ENCODE measurements at places on chromosomes 1 and 21.

DNA sequence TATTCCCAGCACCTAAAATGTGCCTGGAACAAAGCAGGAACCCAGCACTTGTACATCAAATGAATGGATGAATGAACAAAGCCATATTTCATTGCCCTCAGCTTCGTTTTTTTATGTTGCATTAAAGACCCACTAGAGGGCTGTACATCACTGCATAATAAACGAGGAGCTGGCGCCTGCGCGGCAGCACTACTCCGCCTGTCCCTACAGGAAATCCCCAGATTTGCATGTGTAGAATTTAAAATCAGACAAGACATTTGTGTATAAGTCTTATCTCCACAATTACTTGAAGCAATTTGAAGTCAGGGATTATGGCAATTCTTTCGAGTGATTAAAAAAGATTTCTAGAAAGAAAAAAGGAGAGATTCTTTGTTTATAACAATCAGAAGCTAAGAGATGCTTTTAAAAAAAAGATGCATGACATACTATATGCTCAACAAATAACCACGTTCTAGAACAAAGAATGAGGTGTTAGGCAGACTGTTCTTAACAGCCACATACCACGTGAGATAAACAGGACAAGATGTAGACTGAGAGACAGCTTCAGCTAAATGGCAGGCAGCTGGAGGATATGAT is 5.4 kb upstream of the NEK2 start:
- DNase-seq: peak; percentile 55

GRCh38 chr21:46033410-46034400 is 52.1 kb downstream of the COL6A1 start:
- no peak for DNase-seq

GRCh38 chr1:203405703-203406438 is 54.9 kb upstream of the FMOD start:
- no peak for DNase-seq

- DNase-seq: no peak
Measured at GRCh38 chr1:178774263-178774662, 49.2 kb downstream of the RALGPS2 start.

GRCh38 chr1:228118040-228118439 is 8.9 kb upstream of the MRPL55 start:
- no peak for DNase-seq

GRCh38 chr1:184296466-184297243 is 90.2 kb upstream of the C1orf21 start:
- peak; percentile 97 for DNase-seq

GRCh38 chr1:96364576-96364975 is 357.0 kb upstream of the PTBP2 start:
- DNase-seq: no peak

DNA sequence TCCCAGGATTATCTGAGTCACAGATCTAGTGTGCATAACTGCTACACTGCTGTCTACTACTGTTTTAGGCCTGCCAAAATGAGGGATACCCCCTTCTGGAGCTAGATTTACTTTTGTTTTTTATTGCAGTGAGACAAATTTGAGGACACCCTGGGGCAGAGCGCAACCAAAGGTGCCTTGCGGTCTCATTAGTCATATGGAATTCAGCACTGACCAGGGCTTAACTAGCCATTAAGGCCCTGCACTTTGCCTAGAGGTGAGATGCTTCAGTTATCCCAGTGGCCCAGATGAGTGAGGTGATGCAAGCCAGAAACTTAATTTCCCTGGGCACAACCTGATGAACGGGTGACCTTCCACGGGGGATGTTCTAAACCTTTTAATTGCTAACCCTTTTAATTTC is 998 bp upstream of the SPAG17 start:
- no peak for DNase-seq

DNA sequence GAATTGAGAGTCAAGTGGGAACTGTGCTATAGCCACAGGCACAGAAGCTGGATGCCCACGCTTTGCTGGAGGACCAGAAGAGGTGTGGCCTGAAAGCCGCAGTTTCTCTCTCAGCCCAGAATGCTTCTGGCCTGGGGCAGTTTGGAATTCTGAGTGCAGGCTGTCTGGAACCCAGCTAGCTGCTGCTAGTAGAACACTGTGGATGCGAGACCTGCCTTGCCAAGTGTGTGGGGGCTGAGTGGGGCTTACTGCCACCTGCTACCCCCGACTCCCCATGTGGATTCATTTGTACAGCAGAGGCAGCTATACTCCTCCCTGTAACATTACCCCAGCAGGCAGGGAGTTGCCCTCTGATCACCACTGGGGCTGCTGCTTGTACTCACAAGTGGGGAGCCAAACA is 12.2 kb downstream of the ADAMTS1 start:
- DNase-seq: no peak

DNA sequence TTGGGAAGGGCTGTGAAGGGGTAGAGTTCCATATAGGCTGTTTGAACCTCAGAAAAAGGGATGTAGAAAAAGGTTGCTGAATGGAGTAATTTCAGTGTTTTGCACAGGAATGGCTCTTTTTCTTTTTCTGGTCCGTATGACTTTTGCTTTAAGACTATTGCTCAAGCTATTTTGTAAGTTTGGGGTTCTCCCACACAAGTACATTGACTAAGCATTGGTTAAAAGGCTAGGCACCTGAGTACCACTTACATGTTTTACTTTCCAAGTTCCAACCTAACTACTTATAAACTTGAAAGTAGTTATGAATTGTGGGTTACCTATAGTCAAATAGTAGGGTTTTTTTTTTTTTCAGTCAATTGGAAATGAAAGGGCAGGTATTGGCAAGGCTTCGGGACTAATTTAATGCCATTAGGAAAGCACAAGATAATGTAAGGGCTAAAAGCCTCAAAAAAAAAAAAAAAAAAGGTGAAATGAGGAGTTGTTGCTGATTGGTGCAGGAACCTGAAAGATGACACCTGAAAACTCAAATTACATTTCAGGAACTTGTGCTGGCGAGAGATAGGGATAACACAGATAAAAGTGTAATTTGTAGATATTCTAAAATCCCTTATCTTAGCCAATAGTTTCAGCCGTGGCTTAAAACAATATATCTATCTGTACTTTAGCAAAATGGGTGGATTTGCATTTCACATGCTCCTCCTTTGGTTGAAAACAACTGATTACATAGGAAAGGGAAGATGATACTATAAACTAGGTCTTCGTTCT is 209.5 kb downstream of the RPS6KC1 start:
- no peak for DNase-seq

DNA sequence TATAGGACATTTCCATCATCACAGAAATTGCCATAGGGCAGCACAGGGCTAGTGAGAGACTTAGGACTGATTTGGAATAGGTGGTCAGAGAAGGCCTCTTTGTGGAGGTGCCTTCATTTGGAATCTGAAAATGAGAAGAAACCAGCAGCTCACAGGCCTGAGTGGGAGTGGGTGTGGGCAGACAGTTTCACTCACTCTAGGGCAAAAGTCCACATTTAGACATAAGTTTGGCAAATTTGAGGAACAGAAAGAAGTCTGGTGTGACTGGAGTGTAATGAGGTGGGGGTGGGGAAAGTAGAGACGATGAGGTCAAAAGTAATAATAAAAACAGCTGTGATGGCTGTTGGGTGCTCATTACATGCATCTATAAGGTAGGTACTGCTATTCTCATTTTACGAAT is 22.4 kb upstream of the BCAR3 start:
- DNase-seq: no peak

- DNase-seq: no peak
Measured at GRCh38 chr1:10945991-10946509, 66.4 kb upstream of the TARDBP start.

DNA sequence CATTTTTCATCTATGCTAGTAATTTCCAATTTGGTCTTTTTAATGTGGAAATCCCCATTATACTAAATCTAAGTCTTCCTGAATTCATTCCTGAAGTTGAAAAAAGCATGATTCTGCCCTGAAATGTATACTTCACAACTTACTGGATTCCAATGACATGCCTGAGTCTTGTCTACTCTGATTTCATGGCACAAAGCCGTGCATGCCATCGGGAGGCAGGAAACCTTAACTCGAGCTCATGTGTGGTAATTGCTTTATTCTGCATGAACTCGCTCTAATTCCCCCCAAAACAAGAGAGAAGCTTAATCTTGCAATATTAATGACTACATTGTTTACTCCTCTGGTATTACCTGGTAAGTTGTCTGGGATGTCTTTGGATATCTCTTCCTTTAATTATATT is 39.6 kb upstream of the PBX1 start:
- DNase-seq: no peak

- no peak for DNase-seq
Measured at GRCh38 chr21:14285147-14285761, 69.3 kb downstream of the RBM11 start.

DNA sequence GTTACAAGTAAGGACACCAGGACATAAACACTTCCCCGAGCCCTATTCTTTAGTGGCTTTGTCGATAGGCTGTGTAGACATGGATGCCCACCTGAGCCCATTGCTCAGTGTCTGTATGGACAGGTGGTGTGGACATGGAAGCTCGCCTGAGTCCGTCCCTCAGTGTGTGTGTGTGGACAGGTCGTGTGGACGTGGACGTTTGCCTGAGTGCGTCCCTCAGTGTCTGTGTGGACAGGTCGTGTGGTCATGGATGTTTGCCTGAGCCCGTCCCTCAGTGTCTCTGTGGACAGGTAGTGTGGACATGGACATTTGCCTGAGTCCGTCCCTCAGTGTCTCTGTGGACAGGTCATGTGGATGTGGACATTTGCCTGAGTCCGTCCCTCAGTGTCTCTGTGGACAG is 38.7 kb upstream of the COL6A2 start:
- no peak for DNase-seq

DNA sequence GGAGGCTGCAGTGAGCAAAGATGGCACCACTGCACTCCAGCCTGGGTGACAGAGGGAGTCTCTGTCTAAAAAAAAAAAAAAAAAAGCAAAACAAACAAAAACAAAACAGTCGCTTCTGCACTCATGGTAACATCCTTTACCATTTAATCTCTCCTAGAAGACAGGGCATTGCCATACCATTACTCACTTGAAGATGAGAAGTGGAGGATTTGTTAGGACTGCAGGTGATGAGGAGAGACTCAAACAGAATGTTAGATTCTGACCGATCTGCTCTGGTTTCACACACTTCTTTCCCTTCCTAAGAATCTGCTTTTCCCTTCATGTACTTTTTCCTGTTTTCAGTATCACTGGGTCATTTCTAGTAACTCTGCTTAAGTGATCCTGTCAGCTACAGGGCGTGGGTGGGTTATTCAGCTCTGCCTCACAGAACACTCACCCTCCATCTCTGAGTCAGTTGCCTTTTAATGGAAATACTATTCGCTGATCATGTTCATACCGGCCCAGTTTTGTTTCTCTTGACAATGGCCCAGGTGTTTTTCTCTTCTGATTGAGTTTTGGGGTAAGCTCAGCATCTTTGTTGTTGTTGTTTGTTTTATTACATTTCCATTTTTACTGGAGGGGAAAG is 148.0 kb upstream of the ERG start:
- DNase-seq: no peak

- DNase-seq: no peak
Measured at GRCh38 chr1:26102119-26102518, 9.5 kb upstream of the PDIK1L start.

DNA sequence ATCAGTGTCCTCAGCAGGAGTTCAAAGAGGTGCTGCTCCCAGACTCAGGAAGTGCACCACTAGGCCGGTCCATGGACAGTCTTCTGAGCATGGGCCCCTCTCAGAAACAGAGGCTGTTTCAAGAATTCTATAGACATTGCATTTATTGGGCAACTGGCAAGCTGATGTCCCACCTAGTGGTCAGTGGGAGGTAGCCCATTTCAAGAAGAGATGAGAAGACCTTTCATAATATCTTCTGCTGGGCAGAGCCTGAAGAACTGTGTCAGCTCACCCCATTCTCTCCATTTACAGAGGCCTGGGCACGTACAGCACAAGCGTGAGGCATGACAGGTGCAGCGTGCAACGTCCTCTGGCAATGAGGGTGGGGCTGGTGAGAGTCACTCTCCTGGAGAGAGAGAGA is 216.0 kb downstream of the DYRK1A start:
- no peak for DNase-seq

DNA sequence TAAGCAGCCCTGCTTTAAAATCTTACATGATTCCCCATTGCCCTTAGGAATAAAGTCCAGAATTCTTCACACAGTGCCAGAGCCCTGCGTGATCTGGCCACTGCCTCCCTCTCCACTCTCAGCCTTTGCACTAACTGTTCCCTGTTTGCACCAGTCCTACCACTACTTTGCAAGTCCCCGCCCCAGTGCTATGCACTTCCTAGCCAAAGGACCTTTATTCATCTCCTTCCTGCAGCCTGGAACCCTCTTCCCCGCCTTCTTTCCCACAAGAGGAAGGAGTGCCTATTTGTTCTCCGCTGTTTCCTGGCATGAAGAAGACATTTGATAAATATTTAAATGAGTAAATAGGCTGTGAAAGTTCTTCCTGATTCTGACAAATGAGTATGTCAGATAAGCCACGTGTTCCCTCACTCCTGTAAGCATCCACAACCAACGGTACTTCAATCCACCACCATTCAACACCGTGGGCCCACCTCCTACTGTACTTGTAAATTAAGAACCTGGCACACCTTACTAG is 23.9 kb downstream of the CAPN8 start:
- no peak for DNase-seq

DNA sequence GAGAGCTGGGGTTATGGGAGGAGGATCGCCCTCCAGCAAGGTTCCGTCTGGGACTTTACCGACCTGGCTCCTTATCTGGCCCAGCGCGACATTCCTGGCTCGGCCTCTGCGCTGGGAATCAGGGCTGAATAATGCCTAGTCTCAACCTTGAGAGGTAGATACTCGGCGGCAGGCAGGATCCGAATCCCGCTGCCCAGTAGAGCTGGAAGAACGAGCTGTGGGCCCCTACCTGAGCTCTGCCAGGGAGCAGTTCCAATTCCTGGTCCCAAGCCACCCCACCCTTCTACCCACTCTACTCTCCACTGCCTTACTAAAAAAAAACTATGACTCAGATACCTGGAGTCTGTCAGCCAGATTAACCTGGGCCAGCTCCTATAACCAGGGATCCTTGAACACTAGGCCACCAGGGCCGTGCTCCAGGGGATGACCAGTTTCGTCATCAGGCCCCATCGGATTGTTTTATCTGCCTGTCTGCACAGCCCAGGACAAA is 53.6 kb downstream of the RHBG start:
- no peak for DNase-seq

DNA sequence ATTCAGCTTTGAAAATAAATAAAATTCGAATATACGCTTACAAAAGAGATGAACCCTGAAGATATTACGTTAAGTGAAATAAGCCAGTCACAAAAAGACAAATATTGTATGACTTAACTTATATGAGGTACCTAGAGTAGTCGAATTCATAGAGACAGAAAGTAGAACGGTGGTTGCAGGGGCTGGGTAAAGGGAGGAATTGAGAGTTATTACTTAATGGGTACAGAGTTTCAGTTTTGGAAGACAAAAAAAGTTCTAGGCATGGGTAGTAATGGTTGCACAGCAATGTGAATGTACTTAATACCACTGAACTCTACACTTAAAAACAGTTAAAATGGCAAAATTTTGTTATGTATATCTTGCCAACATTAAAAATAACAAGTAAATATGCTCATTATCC is 48.6 kb upstream of the ZNHIT6 start:
- DNase-seq: no peak

DNA sequence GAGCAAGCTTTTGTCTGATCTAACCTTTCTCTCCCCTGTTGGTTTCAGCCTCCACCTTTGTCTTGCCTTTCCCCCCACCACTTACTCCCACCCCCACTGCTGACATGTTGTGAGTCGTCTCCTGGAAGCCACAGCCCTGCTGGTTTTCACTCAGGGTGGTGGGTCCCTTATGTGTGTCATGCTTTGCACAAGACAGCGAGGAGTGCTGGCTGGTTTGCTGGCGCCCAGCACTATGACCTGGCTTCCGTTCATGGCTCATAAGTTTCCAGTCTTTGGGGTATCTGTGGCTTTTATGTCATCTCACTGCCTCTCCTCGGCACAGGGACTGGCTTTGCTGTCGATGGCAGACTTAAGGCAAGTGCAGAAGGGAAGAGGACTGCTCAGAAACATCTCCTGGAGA is 177.7 kb downstream of the KIF26B start:
- DNase-seq: no peak
